NCI-H82 (cell line): ENCODE measurements at places on chromosomes 5 and 9.

- no peak for DNase-seq
These were observed 9.1 kb upstream of the IRF1 start for GRCh38 chr5:132499440-132500243.

DNA sequence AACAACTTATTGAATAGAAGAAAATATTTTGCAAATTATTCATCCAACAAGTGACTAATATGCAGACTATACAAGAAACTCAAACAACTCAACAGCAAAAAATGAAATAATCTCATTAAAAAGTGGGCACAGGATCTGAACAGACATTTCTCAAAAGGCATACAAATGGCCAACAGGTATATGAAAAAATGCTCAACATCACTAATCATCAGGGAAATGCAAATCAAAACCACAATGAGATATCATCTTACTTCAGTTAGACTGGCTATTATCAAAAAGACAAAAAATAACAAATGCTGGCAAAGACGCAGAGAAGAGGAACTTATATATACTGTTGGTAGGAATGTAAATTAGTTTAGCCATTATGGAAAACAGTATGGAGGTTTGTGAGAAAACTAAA lies 1.8 kb upstream of the AMACR start:
- no peak for DNase-seq

DNA sequence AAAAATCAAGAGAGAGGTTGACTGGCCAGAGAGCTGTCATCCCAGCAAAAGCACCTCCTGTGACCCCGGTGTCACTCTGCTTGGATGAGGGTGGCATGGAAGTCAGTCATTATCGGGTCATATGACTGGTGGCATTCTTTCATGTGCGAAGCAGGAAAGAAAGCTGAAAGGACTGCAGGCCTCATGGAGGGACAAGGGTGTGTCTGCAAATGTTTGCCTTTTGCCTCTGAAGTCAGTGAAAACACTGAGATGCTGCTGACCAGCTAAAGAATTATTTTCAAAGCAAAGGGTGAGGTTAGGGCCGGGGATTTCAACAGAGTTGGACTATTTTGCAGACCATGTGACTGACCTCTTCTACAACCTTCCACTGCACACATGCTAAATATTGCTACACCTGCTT lies 298.3 kb downstream of the CSNK1G3 start:
- DNase-seq = peak; percentile 15

DNA sequence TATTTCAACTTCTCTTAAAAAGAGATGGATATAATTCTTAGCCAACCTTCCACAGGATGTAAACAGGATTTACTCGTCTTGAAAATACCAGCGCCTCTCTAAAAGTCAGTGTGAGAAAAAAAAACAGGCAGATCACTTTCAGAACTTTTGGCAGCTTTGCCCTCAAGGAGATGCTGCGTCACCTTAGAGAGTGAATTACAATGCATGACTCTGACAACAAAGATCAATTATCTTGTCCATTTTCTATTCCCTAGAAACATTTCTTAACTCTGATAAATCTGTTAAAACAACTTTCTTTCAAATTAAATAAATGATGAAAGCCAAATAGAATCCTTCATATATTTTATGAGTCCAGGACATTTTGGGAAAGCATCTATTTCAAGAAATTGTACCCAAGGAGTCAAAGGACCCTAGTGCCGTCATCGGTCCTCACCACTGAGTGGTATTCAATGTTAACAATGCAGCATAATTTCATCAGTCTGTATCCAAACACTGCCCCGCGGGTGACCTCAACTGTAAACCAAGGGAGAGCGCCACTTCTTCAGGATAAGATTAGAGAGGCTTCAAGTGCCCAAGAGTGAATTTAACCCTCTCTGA lies 536.0 kb downstream of the PDE4D start:
- peak; percentile 70 for DNase-seq

DNA sequence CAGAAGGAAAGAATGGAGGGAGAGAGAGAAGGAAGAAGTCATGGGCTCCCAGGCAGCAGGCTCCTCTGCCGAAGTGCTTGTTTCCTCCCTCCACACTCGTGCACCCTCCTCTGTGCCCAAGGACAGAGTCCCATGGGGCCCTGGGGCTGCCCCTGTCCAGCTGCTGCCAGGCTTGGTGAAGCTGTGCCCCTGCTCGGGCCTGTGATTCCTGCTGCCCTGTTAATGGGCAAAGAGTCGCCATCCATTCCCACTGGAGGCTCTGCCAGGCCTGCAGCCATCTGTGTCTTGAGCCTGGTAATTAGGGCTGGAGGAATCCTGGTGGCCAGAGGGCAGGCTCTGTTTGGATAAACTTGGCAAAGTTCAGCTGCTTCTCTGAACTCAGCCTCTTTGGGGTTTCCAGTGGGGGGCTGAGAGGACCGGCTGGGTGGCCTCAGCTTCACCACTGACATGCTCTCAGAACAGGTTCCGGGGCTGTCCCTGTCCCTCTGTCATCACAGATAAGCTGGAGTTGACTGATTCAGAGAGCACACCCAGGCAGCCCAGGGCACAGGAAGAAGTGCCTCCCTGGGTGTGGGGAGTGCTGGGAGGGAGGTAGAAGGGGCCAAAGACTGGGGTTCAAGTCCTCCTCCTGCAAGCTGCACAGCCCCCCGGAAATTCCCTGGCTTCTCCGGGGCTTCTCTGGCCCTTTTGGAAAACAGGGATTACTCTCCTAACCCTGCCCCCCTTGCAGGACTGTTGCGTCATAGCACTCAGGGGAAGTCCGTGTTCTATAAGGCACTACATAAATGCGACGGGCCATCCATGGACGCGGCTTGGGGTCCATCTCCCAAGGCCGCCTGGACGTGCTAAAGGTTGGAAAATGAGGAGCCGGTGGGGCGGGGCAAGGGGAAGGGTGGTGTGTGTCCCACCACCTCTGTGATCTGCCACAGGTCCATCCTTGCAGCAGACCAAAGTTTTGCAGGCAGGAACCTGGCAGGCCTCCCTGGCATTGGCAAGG lies 154.8 kb downstream of the PAX5 start:
- no peak for DNase-seq

DNA sequence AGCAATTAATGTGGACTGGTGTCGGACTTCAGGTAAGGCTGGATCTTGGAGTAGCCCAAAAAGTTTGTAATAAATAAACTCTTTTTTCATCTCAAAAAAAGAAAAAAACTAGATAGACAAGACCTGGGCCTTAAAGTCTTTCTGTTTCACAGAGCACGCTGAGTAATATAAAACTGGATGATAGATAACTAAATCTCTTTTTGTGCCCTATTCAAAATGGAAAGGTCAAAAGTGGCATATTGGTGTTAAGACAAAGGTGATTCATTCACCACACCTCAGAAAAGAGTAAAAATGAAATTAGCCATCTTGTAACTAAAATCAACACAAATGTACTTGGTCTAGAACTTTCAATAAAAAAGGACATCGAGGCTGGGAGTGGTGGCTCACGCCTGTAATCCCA lies 30.3 kb upstream of the RFK start:
- DNase-seq = no peak

DNA sequence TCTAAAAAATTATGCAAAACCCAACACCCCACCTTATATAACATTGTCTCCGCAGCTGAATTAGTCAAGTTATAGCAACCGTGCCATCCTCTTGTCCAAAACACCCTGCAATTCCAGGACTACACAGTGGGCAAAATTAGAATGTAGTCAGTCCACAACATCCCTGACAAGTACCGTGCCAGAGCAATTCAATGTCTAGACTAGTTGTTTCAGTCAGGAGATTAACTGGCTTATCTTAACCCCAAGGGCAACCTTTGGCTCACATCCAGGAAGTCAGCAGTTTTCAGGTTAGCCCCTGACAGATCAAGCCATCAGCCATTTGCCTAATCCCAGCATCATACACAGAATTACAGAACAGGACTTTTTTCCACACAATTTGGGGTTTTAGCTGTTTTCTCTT lies 240.8 kb upstream of the TMEM161B start:
- DNase-seq = peak; percentile 93

DNA sequence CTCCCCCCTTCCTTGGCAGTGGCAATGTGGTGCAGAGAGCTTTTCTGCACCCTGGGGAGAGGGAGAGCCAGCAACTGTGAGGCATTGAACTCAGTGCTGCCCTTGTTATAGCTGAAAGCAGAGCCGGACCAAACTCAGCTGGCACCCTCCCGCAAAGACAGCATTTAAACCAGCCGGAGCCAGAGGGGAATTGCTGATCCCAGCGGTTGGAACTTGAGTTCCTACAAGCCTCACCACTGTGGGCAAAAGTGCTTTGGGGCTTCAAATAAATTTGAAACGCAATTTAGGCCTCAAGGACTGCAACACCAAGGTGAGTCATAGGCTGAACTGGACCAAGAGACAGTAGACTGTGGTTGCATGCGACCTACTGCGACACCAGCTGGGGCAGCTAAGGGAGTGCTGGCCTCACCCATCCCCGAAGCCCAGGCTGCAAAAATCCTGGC lies 207.6 kb upstream of the CDKN2B start:
- peak; percentile 16 for DNase-seq

DNA sequence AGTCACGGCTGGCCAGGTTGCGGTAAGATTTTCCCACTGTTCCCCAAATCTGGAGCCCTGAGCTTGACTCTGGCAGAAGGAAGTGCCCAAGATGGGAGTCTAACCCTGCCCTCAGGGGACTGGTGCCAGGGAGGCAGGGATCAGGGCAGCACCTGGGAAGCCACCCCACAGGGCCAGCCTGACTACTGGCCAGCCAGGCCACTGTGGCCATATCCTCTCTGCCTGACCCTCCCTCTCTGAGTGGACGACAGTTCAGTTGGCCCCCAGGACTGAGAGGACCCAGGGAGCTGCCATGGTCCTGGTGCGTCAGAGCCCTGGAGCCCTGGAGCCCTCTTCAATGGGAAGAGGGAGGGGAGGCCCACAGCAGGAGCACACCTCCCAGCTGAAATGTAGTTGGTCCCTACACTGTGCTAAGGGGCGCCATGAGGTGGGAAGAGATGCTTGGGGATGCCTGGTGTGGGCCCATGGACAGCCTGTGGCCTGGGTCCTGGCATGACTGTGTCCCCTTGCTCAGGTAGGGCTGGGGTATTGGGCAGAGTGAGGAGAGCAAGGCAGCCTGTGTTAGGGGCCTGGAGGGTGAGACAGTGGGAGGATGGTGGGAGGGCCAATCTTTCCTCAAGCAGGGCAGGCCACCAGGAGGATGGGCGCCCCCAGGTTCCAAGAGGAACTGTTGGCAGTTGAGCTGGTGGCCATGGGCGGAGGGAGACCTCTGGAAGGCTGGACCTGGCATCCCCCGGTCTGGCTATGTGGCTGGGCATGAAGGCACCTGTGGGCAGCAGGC lies 81.1 kb downstream of the PHF2 start:
- DNase-seq = no peak

- DNase-seq = peak; percentile 31
These were observed 73.7 kb upstream of the TNC start for GRCh38 chr9:115191667-115192066.
